ENCODE measurements at places on chromosomes 3 and 15.

- DNase-seq = peak; percentile 86
These were observed at the start of gene STIMATE for GRCh38 chr3:52897130-52898122. Gene STIMATE, minus strand, starts transcription at chr3:52897548. Its CDS starts 98 bp downstream, at chr3:52897450.

GRCh38 chr3:184050217-184050847, 2.5 kb upstream of the HTR3C start:
- DNase-seq = no peak

- no peak for DNase-seq
These were observed 9.2 kb downstream of the MFSD1 start for GRCh38 chr3:158810823-158811724.

DNA sequence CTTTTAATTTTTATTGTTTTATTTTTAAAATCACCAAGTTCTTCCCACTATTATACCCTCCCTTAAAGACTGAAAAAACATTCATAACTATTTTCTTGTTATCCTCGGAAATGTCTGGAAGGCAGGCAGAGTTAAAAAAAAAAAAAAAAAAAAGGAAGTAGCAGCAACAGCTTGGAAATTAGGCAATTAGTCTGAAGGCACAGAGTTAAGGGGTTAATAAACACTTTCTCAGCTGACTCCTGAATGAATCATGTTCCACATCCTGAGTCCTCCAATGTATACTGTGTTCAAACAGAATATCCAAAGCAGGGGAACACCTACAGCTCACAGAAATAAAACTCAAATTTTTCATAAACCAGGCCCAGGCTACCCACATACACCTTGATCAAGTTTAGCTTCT, 5.8 kb downstream of the HEXA start:
- DNase-seq = no peak

- DNase-seq = no peak
These were observed 16.1 kb downstream of the BDH1 start for GRCh38 chr3:197539651-197540051.

- DNase-seq = no peak
These were observed 10.9 kb downstream of the STRIT1 start for GRCh38 chr3:155282385-155283091.

DNA sequence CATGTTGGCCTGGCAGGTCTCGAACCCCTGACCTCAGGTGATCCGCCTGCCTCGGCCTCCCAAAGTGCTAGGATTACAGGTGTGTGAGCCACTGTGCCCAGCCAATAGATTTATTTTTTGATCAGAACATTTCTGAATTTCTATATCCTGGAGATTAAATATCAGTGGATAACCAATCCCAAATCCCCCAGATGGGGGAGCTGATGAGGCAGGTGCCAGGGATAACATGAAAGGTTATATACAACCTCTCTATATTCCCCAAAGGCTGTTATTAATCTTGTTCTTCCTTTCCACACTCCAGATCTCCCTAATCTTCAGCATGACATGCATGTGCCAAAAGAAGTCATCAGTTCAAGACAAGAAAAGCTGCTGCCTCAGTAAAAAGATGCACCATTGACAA, 112.3 kb downstream of the WDR76 start:
- no peak for DNase-seq

GRCh38 chr15:40941068-40941527, 12.0 kb downstream of the DLL4 start:
- no peak for DNase-seq

- DNase-seq = no peak
These were observed 7.8 kb upstream of the LIPC start for GRCh38 chr15:58423831-58424608.

GRCh38 chr3:100041328-100041749, 73.0 kb downstream of the FILIP1L start:
- no peak for DNase-seq

- DNase-seq = no peak
These were observed 51.9 kb downstream of the CCK start for GRCh38 chr3:42214064-42214463.

- no peak for DNase-seq
These were observed 437.2 kb downstream of the MFSD1 start for GRCh38 chr3:159239059-159239458.

GRCh38 chr3:135851201-135852081, 114.1 kb upstream of the PPP2R3A start:
- DNase-seq = no peak
